ENCODE measurements at places on chromosomes 1 and 21.

GRCh38 chr1:6953907-6954364 is 168.7 kb downstream of the CAMTA1 start:
- DNase-seq = peak; percentile 73

GRCh38 chr1:167210966-167211674 is 9.6 kb upstream of the POU2F1 start:
- DNase-seq = no peak

DNA sequence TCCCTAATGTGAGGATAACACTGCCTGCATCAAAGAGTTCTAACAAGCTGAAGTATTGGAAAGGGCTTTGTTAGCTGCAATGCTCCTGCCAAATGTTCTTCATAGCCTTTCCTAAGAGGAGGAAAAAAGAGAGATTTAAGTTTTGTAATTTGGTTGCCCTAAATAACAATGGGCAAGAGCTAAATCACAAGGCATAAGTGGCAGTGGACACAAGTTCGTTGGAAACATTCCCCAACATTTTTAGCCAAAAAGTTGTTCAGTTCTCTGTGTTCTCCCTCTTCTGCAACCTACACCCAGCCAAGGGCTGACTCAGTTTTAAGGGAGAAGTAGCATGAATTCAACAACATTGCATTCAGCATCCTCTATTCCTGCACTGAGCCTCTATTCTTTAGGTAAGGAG is 2.6 kb upstream of the UQCRHL start:
- DNase-seq = no peak

GRCh38 chr1:193299038-193299437 is 112.6 kb upstream of the B3GALT2 start:
- DNase-seq = no peak

- no peak for DNase-seq
Observed at GRCh38 chr1:119871881-119872280, 24.4 kb downstream of the ADAM30 start.

- DNase-seq = no peak
Observed at GRCh38 chr1:107976431-107976830, 11.5 kb upstream of the VAV3 start.

GRCh38 chr1:79128722-79129121 is 122.2 kb upstream of the ADGRL4 start:
- DNase-seq = peak; percentile 4

GRCh38 chr21:44485254-44485793 is 30.0 kb downstream of the LRRC3 start:
- DNase-seq = no peak

GRCh38 chr1:149917571-149918144 is at the start of gene SV2A:
Gene SV2A, minus strand, starts transcription at chr1:149917844. Its CDS starts 4,004 bp downstream, at chr1:149913840.
- DNase-seq = peak; percentile 69

DNA sequence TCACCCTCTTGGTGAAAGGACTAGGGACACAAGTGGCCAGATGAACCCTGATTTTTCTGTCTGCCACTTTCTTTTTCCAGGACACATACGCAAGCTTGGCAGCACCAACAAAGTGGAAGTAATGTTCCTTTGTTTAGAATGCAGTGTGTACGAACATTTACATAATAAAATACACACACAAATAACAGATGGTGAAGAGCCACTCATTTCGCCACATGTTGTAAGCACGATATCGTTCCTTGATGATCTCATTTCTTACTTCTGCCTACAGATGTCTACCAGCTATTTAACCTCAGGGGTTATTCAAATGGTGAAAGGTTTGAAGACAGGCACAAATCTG is 670.2 kb upstream of the CXADR start:
- DNase-seq = no peak
